ENCODE measurements at places on chromosomes 7 and 10.

- DNase-seq: no peak
These were observed 122.0 kb downstream of the TPK1 start for GRCh38 chr7:144713850-144714249.

DNA sequence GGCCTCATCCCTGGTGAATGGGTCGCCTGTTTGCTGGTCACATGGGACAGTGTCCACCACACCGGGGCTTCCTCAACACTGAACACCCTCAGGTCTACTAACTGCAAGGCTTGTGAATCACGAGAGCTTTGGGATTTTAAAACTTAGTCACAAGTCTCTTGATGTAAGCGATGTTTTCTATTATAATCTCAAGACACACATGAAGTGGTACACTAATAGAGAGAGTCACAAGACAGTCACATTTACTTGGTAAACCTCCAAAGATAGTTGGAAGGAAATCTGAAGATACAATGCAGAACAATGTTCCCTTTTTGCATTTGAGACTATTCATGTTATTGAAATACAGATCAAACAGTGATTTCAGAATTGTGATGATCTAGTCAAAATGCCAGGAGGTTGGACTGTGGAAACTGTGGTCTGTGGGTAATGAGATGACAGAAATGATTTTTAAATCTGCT lies 233.1 kb upstream of the KLF6 start:
- no peak for DNase-seq

- no peak for DNase-seq
These were observed 52.8 kb downstream of the ARHGAP22 start for GRCh38 chr10:48551861-48552591.

DNA sequence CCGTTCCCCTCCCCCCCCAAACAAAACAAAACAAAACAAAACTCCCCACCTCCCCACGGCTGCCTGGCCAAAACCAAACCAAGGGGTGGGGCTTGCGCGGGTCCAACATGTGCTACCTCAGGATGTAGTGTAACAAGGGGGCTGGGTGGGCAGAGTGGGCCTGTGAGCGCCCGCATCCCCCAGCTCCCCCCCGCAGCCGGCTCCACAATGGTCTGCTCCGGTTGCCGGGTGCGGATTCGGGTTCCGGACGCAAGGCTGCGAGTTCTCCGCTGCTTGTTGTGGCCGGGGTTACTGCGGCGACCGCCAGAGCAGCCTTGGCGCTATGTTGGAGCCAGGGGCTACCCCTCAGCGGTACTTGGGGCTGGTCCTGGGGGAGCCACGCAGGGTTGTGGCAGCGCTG lies 4.9 kb downstream of the C10orf143 start:
- no peak for DNase-seq

- DNase-seq: no peak
These were observed 382.7 kb downstream of the PAXIP1 start for GRCh38 chr7:154620141-154620755.

DNA sequence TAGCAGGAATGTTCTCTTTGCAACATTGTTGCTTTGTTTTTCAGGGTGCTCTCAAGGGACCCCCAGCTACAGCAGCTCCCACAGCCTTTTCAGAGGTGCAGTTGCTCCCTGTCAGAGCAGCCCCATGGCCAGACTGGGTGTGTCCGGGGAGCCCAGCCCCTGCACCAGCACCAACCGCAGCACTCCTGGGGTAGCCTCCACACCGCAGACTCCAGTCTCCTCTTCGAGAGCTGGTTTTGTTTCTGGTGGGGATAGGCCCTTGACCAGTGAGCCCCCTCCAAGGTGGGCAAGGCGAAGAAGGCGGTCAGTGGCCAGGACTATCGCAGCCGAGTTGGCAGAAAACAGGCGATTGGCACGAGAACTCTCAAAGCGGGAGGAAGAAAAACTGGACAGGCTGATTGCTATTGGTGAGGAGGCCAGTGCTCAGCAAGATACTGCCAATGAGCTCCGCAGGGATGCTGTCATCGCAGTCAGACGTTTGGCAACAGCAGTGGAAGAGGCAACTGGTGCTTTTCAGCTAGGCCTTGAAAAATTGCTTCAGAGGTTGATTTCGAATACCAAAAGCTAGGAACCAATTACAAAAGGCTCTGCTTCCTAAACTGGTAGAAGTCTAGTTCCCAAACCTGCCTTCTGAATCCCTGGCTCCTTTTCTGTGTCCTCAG lies 5.4 kb downstream of the HSPA14 start:
- no peak for DNase-seq

DNA sequence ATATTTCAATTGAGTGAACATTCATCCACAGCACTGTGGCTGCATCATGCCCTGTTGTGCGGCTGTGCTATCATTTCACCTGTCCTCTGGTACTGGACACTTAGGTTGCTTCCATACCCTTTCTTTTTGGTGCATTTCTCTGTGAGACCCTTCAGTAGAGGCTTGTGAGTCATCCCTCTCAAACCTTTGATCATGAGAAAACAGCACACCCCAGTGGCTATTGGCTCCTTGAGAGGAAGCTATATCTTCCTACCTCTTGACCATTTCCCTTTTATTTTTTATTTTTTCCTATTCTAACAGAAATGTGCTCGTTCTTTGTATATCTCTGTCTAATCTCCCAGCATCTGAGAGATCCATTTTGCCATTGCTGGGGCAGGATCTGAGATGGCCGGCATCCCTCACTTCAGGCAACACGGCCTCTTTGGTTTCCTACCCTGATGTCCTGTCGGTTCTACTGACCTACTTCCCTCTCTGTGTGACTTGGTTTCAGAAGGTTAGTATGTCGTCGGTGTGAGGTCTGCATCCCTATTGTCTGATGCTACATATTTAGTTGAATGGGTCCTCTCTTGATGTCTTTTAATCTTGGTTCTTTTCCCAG lies 23.8 kb upstream of the PIK3AP1 start:
- no peak for DNase-seq

All from activated T-cell treated with anti-CD3 and anti-CD28 coated beads for 1 hour (primary cell).